M059J (cell line): ENCODE measurements at places on chromosomes 5 and 9. TPM values are rescaled to one million over a fixed set of nuclear protein-coding genes. Genes with fewer than 3 reads are reported as not detected.

ST8SIA4 gene
- 0.10 and 0.17 TPM in 2 replicates for total RNA-seq

GRCh38 chr9:116661037-116661954 lies 25.8 kb upstream of the TRIM32 start:
- peak; percentile 71 for DNase-seq

DNA sequence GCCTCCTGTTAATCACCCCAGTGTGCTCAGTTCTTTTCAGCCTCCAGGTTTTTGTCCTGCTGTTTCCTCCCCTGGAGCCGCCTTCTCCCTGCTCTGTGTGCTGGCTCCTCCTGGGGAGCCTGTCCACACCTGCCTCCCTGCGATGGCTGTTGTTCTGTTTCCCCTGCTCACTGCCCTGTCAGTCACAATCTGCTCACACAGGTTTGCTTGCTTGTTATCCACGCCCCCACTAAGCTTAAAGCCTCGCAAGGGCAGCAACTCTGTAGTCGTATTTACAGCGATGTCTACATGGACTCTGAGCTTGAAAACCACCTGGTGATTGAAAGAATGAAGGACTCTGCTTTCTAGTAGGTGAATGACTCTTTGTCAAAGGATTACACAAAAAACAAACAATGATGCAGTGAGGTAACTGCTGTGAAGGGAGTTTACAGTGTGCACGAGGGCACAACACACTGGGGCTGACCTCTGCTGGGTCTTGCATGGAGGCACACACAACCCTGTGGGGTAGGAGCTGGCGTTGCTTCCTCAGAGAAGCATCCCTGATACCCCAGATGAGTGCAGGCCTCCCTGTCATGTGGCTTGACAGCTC lies 39.6 kb upstream of the TEX48 start:
- no peak for DNase-seq

DNA sequence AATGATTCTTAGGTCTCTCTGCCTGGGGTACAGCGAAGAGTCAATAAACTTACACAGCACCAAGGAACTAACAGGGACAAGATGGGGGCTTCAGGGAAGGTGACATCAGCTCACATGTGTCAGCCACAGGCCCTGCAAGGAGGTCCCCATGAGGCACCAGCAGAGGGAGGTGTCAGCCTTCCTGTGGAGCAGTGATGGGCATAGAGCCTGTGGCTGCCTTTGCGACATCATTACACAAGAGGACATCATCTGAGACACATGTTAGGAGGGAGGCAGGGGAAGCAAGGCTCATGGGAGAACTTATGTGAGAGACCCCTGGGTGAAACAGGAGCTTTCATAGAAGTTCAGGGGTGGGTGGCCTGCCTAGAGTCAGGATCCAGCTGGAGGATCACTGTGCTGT lies 389.6 kb downstream of the SEMA5A start:
- peak; percentile 68 for DNase-seq

ADAMTSL2 gene
- 0.07 and 0.10 TPM in 2 replicates for total RNA-seq

ALDOB gene
- total RNA-seq: not detected in 2 replicates

AQP7 gene
- 0.17 TPM in 1 of 2 replicates, not detected in the other for total RNA-seq

PRRX2 gene
- total RNA-seq: 0.17 and 0.20 TPM in 2 replicates

PTAR1 gene
- total RNA-seq: 42.4 and 63.3 TPM in 2 replicates

GRCh38 chr9:107872457-107873192 lies 383.1 kb upstream of the KLF4 start:
- no peak for DNase-seq

BTNL8 gene
- not detected in 2 replicates for total RNA-seq
